ENCODE measurements at places on chromosomes 3 and 15. TPM values are rescaled to one million over a fixed set of nuclear protein-coding genes. Genes with fewer than 3 reads are reported as not detected.

Gene NMNAT3
- 0.83 TPM for total RNA-seq

Gene CCNB2
- 5.1 TPM for total RNA-seq

Gene C2CD4A
- not detected for total RNA-seq

Gene RTP1
- total RNA-seq, result not detected

Gene ROBO2
- 1.0 TPM for total RNA-seq

Gene GHSR
- total RNA-seq, result not detected

Gene ANKRD34C
- total RNA-seq, result not detected

Gene TMEM108
- not detected for total RNA-seq

Gene FETUB
- total RNA-seq, result not detected

Gene CLDN1
- total RNA-seq, result 0.15 TPM

Gene EFCC1
- total RNA-seq, result not detected

Gene SEMA3B
- total RNA-seq, result 26.0 TPM

Gene PPP2R3A
- 16.7 TPM for total RNA-seq

Gene ADAMTS7
- total RNA-seq, result 10.9 TPM

Gene CPLX3
- total RNA-seq, result not detected

Gene GPR27
- total RNA-seq, result not detected

Gene CSTA
- total RNA-seq, result 2.6 TPM

Gene SKOR1
- 0.15 TPM for total RNA-seq

Gene MESP2
- total RNA-seq, result 0.58 TPM

Gene WDR93
- not detected for total RNA-seq

Gene ECE2
- under 0.01 TPM for total RNA-seq

Gene SLC27A2
- total RNA-seq, result not detected

Gene SCAMP2
- 26.1 TPM for total RNA-seq

Gene FBXW12
- total RNA-seq, result 0.15 TPM

Gene MEX3B
- 3.2 TPM for total RNA-seq

Gene SMCO1
- total RNA-seq, result not detected

Gene NOX5
- 0.83 TPM for total RNA-seq

Gene VEPH1
- total RNA-seq, result 91.0 TPM

Gene FAM98B
- 4.5 TPM for total RNA-seq

Gene MED12L
- 0.44 TPM for total RNA-seq

Gene C3orf52
- total RNA-seq, result 1.5 TPM

Gene ABHD6
- 12.1 TPM for total RNA-seq

Gene TRH
- total RNA-seq, result not detected

Gene GP5
- total RNA-seq, result 0.17 TPM

Gene TRIM59
- 46.5 TPM for total RNA-seq

Gene GOLGA6D
- not detected for total RNA-seq

Gene CCNDBP1
- total RNA-seq, result 77.4 TPM

Gene AHSG
- total RNA-seq, result not detected

Gene MCTP2
- 19.6 TPM for total RNA-seq

Gene ANKUB1
- not detected for total RNA-seq

Gene RPUSD3
- total RNA-seq, result 39.3 TPM

Gene NAALADL2
- 19.7 TPM for total RNA-seq

Gene SEMA3G
- total RNA-seq, result under 0.01 TPM

Gene CORO2B
- total RNA-seq, result 42.5 TPM

Gene FAM174B
- total RNA-seq, result 2.8 TPM

Gene TMCO5A
- not detected for total RNA-seq

Gene GOLGA8T
- not detected for total RNA-seq

Gene CERS3
- total RNA-seq, result not detected

Gene CCK
- 15.3 TPM for total RNA-seq

Gene CYP1A1
- not detected for total RNA-seq

Gene PLD1
- 24.1 TPM for total RNA-seq

Gene GOLGA8J
- not detected for total RNA-seq

Gene LRRN1
- under 0.01 TPM for total RNA-seq

Gene MUC20
- 0.50 TPM for total RNA-seq

Gene ISLR
- 202 TPM for total RNA-seq
